ENCODE measurements at places on chromosomes 6 and 20.

GRCh38 chr6:6696867-6697531, 108.5 kb downstream of the LY86 start:
- peak; percentile 66 for DNase-seq

DNA sequence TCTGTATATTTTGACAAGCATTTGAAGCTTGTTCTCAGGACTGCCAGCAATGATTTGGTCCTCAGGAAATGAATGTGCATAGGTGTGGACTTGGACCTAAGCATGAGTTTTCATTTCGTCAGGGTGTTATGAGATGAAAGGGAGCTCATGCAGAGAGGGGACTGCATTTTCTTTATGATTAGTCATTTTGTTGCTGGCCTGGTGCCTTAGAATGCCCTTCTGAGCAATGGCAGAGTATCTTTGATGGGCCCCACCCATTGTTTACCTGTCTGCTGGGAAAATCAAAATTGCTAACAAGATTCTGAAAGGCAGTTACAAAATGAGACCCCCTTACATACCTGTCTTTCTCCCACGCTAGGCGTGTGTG, 51.5 kb upstream of the MTHFD1L start:
- no peak for DNase-seq

DNA sequence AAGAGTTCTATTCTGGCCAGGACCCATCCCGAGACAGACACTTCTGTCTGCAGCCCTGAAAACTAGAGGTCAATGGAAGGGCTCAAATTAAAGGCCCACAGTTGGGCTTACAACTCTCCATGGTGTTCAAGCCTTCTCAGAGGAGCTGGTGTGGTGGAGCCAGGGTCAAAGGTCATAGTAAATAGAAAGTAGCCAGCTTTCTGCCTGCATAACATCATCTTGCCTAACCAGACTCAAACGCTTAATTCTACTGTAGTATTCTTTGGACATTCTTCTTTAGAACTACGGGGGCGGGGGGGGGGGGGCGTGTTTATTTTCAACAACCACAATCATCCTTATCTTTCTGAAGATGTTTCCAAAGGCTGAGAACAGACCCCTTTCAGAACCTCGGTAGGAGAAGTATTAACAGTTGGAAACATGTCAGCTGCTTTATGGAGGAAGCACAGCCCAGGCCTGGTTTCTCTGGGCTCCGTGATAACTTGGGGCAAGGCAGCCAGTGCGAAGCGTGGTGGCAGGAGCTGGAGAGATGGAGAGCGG, 1.5 kb upstream of the RREB1 start:
- DNase-seq: no peak

DNA sequence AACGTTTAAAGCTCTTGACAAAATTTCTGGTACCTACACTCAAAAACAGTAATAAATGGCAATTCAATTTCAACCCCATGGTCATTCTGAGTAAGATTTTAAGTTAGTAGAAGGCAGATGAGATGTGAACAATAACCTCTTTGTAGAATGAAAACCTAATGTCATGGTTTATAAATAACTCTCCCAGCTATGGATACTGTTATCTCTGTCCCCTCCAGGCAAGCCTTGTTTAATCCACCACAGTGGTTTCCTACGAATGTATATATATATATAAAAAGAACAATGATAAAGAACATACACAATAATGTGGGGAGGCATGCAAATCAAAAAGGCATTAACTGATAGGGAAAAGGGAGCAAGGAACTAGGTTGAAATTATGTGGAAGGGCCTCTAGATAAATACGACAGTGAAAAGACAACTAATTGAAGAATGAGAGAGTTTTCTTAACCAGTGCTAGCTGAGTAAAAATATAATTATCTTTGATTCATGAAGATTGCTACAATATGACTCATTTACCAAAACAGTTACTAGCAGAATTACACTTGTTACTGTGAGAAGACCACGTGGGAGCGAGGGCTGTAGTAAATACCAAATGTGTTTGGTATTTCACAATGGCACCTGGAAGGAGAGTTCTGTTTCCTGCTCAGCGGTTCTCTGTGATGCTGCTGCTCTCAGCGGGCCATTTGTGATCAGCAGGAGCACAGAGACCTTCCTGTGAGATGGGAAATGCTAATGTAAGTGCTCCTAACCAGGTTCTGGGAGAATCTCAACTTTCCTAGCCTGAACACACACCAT, 173.7 kb downstream of the MBOAT1 start:
- DNase-seq: no peak

DNA sequence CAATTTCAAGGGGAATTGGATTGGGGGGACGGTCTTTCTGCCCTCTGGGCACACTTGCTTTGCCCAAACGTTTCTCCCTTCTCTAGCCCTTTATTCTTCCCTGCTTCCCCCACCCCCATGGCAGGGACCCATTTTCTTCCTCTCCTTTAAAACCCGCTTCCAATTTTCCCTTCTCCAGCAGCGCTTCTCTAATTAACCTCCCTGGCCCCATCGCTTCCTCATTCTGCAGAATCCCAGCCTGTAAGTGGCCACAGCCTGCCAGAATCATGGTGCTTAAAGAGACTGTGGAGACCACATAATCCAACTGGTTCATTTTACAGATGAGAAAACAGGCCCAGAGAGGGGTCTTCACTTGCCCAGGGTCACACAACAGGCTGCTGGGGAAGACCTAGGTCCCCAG, 61.4 kb downstream of the CPNE5 start:
- peak; percentile 40 for DNase-seq

DNA sequence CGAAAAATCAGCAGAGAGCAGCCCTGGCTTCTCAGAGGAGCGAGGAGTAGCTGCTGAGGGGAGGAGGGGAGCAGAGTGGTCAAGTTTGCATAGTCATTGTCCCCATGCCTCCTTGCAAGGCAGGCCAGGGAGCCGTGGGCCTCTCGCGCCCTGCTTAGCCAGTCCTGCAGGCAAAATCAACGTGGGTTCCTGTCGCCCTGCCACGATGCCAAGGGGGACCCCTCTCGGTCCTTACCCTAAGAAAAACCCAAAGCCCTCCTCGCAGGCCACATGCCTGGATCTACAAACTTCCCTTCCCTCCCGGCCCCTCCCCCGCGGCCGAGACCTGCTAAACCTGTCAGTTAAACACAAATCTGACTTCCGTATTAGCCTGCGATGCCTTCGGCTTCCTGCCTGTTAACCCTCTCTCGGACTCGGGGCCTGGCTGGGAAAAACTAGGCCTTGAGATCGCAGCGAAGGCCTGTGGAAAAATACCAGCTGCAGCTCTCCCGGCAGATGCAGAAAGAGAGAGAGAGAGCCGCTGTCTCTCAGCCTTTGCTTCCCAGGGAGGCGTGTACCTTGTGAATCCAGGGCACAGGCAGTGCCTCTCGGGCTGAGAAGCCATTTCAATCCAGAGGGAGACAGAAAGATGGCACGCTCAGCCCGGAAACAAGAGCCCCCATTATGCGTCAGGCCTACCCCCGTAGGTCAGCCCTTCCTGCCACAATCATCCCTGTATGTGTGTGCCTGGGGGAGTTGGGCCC, 968 bp upstream of the ZMYND8 start:
- DNase-seq: peak; percentile 75

DNA sequence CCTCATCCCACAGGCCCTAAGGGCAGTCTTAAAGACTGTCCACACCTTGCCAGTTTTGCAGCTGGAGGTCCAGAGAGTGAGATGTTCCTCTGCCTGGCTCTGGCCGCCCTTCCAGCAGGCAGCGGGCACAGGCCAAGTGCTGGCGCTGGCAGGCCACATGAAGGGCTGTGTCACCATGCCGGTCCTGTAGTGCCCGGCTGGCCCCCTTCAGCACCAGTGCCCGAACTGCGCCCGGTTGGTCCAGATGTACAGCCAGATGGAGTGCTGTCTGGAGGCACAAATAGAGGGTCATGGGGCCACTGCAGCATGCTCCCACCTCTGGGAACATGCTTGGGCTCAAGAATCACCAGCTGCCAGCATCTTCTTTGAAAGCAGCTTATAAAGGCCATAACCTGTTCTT, 3.8 kb downstream of the NFKBIE start:
- no peak for DNase-seq
